AG09309 (cell line): ENCODE measurements at places on chromosomes 3 and 15.

- no peak for DNase-seq
These were observed 5.3 kb upstream of the HDAC11 start for GRCh38 chr3:13474776-13475303.

DNA sequence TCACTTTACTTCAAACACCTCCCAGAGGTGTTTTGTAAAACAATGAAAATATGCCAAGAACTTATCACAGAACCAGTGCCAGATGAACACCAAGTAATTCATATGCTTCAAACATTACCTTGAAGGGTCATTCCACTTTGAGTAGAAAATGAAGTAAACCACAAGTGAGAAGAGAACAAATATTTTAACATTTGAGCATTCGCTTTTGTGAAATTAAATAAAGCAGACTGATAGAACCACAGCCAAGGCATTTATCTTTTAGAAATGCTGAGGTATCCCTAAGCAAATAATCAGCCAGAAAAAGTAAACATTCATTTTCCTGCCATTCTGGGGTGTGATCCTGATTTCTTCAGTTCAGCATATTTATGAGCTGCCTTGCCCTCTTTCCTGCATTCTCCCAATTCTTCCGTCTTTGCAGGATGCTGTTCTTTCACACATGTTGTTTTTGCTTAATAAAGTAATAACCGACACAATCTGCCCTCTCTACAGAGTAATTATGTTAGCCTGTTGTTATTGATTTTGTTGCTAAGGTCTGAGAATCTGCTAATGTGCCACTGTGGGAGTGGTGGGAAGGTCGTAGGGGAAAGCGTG is 235.6 kb upstream of the TGFBR2 start:
- no peak for DNase-seq

GRCh38 chr3:47042231-47042791 is 62.8 kb downstream of the NBEAL2 start:
- no peak for DNase-seq

GRCh38 chr15:76206325-76206976 is 104.8 kb downstream of the ETFA start:
- no peak for DNase-seq

- no peak for DNase-seq
These were observed 288.9 kb upstream of the DPH6 start for GRCh38 chr15:35834866-35835265.

DNA sequence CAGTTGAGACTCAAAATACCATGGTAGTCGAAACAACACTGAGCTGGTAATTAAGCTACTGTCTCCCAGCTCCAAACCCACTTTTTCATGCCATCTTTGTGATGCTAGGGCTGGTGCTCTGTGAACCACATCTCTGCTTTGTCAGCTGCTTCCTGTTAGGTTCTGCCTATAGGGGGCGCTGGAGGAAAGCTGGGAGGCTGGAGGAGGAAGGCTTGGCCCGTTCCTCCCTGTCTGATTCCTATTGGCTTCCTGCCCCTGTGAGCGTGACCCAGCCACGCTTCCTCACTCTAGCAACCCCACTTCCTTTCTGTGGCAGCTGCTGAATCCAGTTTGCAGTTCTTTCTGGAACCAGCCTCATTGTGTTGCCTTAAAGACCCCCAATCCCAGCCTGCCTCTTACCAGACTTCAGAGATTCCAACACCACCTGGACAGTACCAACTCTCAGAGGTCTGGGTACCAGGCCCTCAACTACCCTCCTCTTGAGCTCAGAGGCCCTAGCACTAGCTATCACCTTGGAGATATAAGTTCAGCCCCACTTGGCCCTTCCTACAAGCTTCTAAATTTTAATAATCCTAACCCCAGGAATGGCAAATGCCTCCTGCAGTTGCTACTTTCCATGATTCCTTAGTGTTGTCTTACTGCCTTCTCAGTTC is 120.9 kb downstream of the ERC2 start:
- DNase-seq: no peak

DNA sequence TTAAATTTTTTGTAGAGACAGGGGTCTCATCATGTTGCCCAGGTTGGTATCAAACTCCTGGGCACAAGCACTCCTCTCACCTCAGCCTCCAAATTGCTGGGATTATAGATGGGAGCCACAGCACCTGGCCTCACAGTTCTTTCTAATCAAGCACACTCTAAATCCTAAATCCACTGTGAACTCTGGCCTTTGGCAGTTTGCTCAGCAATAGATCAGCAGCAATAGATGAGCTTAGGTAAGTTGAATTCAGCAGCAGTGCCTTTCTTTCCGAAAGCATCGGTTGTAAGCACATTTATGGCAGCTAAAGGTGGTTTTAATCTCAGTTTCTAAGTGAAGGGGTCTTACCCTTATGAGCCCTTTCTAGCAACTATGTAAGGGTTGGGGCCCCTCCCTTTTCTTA is 16.6 kb downstream of the PDHB start:
- no peak for DNase-seq

DNA sequence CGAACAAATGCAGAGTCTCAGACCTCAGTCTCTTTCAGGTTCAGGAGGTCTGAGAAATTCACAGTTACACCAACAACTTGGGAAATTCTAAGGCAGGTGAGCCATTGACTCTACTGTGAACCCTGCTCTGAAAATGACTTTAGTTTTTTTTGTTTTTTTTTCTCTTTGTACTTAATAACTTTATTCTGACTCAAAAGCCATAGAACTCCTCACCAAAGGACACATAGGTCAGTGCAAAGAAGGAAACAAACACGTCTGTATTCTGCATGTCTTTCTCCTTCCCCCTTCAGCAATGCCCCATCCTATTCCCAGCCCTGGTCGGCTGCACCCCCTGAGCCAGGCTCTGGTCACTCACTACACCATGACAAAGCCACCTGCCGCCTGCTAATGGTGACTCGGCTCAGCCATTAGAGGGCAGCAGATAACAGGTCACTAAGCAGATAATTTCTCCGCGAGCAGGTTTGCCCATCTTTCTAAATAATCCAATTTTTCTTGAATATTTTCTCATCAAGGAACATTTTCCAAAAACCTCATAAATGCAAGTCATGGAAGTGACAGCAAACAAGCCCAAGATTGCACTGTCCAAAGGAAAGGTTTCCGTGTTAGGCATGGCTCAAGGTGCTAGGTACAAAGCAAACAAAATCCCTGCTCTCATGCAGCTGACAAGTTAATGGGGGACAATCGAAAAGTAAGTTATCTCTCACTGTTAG is 37.7 kb downstream of the TM4SF4 start:
- no peak for DNase-seq

DNA sequence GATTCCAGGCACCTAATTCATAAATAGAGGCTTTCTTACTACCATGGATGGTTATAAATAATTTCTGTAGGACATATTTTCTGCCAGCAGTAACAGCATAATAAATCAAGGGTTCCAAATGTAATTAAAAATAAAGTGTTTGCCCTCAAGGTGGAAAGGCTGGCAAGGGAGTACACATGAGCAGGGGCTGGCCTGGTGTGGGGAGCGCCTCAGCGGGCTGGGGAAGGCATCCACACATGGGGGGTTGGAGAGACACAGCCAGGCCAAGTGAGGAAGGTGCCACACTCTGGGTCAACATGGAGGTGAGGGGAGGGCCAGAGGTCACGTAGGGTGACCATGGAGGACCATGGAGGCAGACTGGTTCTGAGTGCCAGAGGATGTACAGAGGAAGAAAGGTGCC is 65.8 kb upstream of the OCA2 start:
- DNase-seq: no peak

DNA sequence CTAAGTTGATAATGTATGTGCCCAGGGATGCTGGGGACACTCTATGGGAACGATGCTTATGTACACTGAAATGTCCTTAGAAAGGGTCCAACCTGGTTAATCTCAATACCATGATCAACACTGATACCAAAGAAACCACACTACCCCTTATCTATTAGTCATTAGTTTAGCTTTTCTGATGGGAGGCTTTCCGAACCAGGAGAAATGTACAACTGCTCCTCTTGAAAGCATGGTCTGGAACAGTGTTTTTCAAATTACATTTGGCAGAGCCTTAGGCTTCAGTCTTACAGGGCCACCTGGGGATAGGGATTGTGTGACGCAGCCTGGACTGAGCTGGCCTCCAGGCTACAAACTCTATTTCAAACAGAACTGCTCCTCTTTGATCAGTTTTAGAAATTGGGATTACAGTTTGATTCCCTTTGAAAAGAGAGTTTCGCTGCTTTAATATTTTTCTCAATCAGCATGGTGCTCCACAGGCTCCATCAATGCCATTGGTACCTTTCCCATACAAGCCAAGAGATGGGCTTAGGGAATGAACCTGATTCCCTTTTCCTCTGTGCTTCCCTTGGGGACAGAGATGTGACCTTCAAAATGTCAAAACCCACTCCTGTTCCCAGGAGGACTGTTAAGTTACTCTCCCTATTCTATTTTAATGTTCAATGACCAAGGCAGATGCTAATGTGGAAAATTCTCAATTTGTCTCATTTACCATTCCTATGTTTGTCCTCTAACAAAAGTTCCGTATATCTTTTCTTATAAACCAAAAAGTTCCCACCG is 296.0 kb upstream of the ADAMTS9 start:
- DNase-seq: no peak

- no peak for DNase-seq
These were observed 62.7 kb upstream of the TRAK1 start for GRCh38 chr3:42028474-42028873.

DNA sequence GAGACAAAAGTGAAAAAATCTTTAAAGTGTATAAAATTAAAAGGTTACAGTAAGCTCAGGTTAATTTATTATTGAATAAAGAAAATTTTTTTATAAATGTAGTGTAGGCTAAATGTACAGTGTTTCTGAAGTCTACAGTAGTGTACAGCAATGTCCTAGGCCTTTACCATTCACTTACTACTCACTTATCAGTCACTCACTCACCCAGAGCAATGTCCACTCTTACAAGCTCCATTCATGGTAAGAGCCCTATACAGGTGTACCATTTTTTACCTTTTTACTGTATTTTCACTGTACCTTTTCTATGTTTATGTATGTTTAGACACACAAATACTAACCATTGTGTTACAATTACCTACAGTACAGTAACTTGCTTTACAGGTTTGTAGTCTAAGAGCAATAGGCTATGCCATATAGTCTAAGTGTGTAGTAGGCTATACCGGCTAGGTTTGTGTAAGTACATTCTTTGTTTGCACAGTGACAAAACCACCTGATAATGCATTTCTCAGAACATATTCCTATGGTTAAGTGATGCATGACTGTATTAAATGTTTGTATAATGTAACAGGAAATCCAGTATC is 38.1 kb upstream of the NECTIN3 start:
- DNase-seq: no peak

DNA sequence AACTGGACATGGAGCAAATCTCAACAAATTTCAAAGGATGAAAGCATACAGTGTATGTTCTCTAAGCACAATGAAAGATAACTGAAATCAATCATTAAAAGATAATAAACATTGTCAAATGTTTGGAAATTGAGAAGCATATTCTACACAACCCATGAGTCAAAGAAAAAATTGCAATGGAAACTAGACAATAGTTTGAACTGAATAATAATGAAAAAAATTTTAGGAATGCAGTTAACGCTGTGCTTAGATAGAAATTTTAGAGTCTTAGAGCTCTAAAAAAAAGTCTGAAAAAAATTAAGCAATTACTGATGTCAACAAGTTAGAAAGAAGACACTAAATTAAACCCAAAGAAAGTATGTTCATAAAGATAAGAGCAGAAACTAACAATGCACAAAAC is 15.5 kb downstream of the RABL3 start:
- no peak for DNase-seq

DNA sequence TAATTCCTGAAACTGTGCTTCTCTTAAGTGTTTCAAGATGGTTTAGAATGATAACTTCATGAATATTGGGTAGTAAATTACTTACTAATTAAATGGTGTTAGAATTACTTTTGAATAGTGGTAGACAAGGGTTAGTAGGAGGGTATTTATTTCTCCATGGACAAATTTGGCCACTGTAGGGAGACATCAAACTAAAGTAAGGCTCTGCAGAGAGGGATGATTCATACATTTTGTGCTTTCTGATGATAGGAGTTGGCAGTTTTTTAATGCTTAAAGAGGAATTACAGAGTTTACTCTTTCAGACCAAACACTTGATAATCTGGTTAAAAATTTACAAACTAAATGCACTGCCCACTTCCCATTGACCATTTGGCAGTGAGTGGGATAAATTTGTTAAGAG is 127.6 kb downstream of the NAALADL2 start:
- no peak for DNase-seq

- no peak for DNase-seq
These were observed 150.6 kb upstream of the SGO1 start for GRCh38 chr3:20336572-20336971.

DNA sequence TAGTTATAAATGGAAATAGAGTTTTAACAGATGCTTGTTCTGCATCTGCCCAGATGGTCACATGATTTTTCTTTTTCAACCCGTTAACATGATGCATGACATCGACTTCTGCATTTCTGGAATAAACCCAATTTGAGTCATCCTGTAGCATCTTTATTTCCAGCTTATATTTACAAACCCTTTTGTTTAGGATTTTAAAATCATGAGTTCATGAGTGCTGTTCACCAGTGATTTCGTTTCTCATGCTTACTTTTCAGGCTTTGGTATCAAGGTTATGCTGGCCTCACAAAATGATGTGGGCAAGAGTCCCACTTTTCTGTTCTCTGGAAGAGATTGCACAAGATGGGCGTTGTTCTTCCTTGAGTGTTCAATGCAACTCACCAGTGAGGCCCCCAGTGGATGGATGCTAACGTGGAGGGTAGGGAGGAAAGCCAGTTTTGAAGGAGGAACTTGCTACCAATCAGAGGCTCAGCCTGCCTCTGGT is 5.2 kb downstream of the HRH1 start:
- peak; percentile 56 for DNase-seq

- no peak for DNase-seq
These were observed 755 bp upstream of the TMEM108 start for GRCh38 chr3:133037436-133037835.

DNA sequence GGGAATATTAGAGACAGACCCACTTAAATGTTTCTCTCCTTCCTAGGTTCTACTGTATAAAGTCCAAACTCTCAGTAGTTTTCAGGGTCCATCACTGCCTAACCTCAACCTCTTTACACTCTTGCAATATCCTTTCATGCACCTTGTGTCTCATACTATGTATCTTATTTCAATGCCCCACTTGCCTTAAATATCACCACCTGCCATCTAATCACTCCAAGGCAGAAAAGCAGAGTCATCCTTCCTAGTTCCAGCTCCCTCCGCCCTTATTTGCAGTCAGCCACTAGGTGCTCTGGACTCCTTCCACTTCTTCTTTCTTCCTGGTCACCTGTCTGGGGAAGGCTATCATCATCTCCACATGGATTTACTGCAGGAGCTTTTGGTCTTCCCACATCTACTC is 322.0 kb downstream of the MFSD1 start:
- DNase-seq: no peak
